Cortex of kidney (tissue), 1 donor: ENCODE measurements at places on chromosomes 2 and 18.

DNA sequence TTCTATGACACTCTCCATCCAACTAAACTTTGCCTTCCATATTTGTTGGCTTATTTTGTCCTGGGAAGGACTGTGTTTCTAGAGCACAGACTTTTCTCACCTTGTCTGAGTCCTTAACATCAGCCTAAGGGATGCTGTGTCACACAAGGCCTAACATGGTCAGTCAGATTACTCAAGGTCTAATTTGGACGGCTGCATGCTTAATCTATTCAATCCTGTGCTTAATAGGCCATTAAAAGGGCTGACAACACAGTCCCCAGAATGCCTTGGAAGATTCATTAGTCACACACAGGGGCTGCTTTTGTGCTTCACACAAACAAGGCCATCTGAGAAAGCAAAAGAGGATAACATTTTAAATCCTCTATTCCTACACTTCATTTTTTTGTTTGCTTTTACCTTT lies 84.0 kb downstream of the DYNAP start:
- DNase-seq, result no peak

DNA sequence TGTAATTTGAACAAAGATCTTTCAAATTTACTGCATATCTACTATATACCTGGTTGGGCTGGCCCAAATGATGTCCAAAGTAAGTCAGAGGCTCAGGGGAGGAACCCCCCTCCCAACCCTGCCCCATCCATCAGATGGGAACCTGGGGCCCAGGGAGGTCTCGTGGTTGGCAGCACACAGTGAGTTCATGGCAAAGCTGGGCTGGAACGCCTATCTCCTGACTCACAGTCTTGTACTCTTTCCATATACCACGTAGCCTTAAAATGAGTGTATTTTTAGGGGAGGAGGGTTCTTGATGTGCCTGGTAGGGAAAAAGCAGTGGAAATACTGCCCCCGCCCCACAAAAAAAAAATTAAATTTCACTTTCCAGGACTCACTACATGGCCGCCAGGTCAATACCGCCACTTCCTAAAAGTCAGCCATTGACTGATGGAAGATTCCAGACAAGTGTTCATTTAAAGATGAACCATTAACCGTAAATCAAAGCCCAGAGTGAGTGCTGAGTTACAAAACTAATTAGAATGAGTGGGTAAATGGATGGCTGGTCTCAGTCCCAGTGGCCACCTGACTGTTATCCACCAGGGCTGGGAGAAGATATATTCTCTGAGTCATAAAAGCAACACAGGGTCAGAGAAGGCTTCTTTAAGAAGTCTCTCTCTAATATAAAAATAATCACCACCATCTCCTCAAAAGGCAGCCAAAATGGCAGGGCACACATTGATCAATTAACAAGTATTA lies 80.5 kb downstream of the ZBTB7C start:
- no peak for DNase-seq

DNA sequence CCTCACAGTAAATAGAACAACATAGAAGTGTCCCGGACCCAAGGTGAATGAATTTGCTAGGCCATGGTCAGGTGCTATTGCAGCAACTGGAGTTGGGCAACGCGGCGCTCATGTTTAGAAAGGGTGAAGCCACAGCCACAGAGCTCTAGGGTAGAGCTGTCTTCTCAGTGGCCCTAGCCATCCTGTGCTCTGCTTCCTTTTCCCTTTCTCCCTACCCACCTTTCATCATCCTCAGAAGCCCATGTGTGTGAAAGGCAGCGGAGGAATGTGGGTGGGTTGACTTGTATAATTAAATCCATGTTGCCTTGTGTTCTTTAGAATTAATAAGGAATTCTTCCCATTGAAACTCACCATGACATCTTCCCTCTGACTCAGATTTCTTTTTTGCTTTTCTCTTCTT lies 336.7 kb downstream of the OSR1 start:
- DNase-seq, result no peak

- DNase-seq, result no peak
Measured at GRCh38 chr18:13218368-13218991, at the start of gene LDLRAD4. TSS of gene LDLRAD4 (plus strand) at chr18:13218760.

- no peak for DNase-seq
Measured at GRCh38 chr2:158458617-158458920, 1.8 kb downstream of the PKP4 start.

- no peak for DNase-seq
Measured at GRCh38 chr2:63052411-63053080, 1.9 kb downstream of the OTX1 start.

DNA sequence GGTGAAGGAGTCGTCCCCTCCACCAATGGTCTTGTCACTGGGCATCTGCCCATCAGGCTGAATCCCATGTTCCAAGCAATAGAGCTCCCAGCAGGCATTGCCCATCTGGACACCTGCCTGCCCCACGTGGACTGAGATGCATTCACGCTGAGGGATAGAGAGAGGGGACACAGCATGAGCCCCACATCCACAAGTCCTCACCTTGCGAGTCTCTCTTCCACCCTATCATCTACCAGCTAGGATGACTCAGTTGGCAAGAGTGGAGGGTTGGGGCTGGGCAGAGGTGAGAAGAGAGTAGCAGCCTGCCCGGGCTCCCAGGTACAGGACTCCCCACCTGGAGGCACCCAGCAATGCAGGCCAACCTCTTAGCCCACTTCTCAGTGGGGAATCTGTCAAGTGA lies 959 bp upstream of the TUBA4B start:
- DNase-seq, result no peak

DNA sequence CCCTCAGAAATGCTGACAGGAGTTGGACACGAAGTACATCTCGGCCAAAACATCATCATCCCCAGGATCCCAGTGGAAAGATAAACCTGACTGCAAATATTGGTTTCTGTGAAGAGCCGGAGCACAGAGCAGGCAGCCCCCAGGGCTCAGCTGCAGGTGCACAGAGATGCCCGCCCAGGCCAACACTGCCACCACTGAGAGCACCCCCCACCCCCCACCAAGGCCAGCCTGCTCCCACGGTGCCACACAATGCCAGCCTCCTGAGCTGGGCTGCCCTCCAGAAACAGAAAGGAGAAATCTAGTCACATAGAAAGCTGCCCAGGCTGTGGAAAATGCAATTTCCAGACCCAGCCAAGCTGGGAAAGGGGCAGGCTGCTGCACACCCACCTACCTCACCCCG lies 71.7 kb downstream of the GALNT14 start:
- no peak for DNase-seq

GRCh38 chr18:36461551-36461987 lies 164.1 kb downstream of the FHOD3 start:
- no peak for DNase-seq

GRCh38 chr2:197300139-197300538 lies 10.4 kb downstream of the ANKRD44 start:
- DNase-seq, result no peak

DNA sequence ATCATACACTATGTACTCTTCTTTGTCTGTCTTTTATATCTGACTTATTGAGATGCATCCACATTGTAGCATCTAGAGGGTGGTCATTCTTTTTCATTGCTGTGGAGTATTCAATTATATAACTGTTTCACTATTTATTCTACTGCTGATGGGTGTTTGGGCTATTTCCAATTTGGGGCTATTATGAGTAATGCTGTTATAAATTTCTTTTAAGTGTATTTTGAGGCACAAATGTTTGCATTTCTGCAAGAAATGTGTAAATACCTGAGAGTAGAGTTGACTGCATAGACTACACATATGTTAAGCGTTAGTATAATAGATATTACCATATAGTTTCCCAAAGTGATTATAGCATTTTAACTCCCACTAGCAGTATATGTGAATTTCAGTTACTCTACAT lies 26.9 kb upstream of the PPP1R1C start:
- DNase-seq, result no peak

DNA sequence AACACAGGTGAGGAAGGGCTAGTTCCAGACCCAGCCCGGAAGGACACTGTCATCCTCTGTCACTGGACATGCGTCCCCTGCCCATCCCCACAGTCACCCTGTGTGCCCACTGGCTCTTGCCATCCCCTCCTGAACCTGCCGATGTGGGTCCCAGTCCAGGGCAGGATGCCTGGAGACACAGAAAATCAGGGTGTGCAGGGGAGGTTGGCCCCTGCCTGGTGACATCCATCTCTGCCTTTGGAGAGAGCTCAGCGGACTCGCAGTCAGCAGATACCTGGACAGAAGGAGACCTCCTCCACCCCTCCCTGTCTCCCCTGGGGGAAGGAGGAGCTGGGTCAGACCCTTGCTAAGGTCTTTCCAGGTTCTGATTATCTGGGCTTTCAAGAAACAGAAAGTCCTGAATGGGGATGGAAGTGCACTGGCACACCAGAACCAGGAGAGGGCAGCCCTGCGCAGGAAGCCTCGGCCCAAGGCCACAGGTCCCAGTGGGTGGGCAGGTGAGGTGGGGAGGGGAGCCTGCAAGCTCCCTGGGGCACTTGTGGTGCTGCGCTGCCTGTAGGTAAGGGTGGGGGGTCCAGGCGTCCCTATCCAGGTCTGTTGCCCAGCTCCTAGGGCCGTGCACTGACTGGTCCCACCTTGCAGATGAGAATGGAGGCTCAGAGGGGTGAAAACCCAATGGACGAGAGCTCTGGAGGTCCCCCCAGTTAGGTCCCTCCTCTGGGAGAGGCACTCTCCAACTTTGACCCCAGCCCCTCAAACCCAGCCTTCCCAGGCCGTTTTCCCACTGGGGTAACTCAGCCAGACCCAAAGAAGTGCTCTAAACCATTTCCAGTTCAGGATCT lies 9.7 kb upstream of the OTOS start:
- no peak for DNase-seq

GRCh38 chr2:233258211-233258610 lies 6.7 kb downstream of the ATG16L1 start:
- no peak for DNase-seq

DNA sequence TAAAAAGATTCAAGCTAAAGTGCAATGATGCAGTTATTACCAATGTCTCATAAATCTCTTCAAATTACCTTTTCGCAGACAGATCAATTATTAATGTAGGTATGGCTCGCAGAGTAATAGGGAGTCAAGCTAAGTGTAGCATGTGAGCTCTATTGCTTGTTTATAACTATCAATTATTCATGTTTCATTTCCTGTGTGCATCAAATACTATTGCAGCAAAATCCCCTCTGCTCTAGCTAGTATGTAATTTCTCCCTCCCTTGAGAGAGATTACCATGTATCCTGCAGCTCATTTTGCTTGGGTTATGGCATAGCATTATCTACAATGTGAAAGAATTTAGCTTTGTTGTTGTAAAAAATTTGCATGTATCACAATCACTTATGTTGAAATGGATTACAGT lies 65.6 kb upstream of the SCN1A start:
- DNase-seq, result no peak

GRCh38 chr2:241858206-241859016 lies at the start of gene PDCD1:
TSS of gene PDCD1 (minus strand) at chr2:241858894. CDS start at chr2:241858838, 56 bp downstream.
- no peak for DNase-seq

- DNase-seq, result no peak
Measured at GRCh38 chr2:40256008-40256407, 195.9 kb downstream of the SLC8A1 start.

- DNase-seq, result no peak
Measured at GRCh38 chr2:44495544-44495943, 133.8 kb downstream of the CAMKMT start.

DNA sequence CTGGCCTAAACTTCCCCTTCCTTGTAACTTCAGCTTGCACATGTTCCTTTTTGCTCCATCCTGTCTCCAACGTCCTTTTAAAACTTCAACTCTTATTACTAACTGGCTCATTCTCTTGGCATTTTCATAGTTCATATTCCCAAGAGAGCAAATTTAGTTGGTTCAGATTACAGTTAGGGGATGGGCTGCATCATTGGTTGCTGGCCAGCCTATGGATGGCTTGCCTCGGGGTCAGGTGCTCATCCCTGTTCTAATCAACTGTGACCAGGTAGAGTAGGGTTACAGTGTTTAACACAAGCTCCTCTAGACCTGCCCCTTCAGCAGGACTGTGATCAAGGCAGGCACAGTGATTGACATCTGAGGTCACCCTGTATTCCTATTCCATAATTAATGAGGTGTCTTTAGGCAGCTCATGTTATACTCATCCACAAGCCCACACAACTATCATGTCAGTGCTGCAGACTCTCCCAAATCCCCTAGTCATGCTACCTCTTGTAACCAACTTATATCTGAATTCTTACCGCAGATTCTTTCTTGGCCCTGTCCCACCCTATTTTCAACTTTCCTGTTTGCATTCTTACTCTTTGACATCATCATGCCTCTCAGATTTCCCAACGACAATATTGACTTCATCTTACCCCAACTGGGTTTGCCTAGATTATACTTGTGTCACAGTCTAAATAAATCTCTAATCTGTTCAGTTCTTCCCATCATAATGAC lies 293.3 kb downstream of the MTX2 start:
- no peak for DNase-seq

GRCh38 chr2:236787885-236788284 lies 218.3 kb downstream of the ACKR3 start:
- no peak for DNase-seq

DNA sequence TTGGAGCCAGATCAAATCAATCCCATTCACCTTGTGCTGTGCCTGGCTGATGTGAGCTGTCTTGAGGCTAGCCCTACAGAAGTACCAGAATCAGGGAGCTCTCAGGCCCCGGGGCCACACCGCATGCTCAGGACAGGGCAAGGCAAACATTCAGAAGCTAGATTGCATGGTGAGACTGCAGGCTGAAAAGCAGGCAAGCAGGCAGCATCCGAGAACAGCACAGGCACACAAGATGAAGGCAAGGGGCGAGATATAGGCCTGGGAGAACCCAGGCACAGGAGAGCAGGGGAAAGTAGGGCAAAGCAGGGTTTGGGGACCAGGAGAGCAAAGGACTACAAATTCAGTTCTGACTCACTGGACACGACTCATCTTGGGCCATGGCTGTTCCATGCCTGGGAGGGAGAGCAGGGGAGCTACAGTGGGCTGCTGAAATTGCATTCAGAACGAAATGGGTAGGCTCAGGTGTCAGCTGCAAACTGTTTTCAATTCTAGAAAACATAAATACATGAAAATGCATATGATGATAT lies 59.6 kb downstream of the GALNT14 start:
- DNase-seq, result no peak

- DNase-seq, result no peak
Measured at GRCh38 chr2:102069311-102069974, 73.1 kb upstream of the IL1R1 start.

GRCh38 chr18:66048406-66048805 lies 297.6 kb downstream of the CDH7 start:
- DNase-seq, result no peak

DNA sequence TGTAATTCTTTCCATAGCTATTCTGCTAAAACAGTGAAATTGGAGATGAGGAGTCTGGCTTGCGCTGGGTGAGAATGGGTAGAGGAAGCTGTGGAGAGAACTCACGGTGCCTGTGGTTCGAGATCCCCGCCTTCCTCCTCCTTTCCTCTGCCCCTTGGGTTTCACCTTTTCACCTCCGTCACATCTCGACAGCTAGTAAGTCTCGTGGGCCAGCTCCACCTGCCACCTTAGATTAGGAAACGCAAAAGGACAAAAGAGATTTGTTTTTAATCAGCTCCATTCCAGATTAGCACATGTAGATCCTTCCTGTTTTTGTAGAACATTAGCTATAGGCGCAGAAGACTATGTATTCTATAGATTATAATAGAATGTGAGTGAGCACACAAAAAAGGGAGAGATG lies 20.6 kb downstream of the TRIB2 start:
- DNase-seq, result no peak
